Stimulated activated CD8-positive, alpha-beta memory T cell treated with anti-CD3 and anti-CD28 coated beads, Interleukin-4, amount 100 ng/mL, for 1 hour (primary cell): ENCODE measurements at places on chromosomes 6 and 20.

DNA sequence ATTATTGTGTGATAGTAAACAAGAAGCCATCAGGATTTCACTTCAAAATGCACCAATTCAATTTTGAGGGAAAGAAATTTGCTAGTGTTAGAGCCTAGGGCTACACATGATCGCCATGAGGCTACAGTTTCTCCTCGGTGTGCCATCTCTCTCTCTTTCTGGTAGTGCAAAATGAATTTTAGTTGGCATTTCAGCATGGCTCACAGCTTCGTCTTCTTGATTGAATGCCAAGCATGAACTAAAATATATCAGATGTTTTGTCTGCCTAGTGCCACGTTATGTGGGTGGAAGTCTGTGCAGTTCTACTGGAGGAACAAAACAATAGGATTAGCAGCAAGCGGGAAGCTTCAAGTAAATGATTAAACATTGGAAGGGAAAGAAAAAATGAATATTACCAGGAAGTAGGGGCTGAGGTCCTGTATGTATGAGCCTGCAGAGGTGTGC, 6.8 kb upstream of the MRAP2 start:
- no peak for DNase-seq

DNA sequence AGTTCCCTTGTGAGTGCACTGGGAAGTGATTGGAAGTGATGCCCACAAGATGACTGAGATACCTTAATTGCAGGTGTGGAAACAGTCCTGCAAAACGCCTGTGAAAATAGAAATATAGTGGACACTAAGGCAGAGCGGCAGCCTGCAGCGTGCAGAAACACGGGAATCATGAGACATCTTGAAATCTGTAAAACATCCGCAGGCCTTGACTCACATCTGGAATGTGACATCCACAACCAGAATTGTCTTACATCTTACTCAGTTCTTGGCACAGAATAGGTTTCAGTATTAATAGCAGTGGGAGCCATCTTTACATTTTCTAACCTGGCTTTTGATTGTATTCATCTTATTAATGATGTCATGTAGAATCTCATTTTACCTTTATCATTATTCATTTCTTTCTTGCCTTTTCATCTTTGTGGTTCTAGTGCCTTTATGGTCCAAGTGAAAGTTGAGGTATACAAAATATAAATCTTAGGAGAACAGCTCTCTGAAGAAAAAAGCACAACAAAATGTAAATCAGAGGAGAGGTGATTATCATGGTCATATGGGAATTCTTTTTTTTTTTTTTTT, 44.6 kb downstream of the CDYL start:
- no peak for DNase-seq

DNA sequence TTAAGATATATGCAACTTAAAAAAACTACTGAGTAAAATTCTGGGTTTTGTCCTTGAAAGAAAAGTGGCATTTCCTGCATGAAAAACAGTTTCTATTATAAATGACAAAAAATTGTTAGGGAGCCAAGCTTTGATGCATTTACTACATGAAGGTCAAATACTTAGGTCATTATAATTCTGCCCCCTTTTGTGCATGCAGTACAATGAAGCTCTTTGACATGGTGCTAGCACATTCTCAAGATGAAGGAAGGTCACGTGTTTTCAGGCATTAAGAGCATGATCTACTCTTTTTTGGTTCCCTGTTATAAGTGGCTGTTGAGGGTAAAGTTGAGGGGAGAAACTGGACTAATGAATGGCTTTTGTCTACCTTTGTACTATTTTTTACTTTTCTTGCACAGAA, 72.7 kb downstream of the FOXO3 start:
- no peak for DNase-seq

- DNase-seq = no peak
Observed at GRCh38 chr6:104281370-104281769, 578.3 kb downstream of the HACE1 start.

DNA sequence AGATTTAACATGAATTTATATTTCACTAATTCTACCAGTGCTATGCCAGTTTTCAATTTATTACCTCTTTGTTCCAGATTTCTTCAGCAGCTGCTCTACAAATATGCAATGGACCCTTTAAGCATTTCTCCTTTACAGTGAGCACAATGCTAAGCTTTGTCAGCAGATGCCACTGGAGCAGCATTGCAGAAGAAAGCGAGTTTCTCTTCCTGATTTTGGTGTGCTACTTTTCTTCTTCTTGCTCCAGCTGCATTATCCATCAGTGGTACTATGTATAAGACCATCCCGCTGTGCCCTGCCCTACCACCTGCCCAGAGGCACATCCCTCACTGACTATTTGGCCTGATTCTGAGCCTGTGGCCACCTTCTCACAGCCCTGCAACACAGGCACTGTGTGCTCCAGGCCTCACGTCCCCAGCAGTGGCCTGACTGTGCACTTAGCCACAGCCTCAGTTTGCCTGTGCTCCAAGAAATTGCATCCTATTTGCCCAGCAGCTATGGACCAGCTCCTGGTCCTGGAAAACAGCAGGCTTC, 84.1 kb downstream of the TNFAIP3 start:
- DNase-seq = no peak

DNA sequence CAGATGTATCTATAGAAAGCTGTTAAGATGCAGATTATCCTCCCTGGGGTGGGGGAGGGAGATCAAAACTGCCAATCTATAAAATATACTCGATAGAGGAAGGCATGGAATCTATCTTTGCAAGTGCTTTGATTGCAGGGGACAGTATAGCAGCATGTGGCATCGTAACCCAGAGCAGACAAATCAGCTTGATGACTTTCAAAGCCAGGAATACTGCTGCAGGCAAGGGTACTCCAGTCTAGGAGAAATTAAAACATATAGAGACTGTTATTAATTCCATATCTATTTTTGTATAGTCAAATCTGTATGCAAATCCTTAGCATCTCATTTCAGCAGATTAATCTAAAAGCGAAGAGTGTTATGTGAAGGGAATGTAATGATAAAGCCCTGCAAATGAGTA, 159.4 kb downstream of the MMS22L start:
- no peak for DNase-seq

- DNase-seq = no peak
Observed at GRCh38 chr20:46206025-46206424, 87.9 kb downstream of the CD40 start.
